ENCODE measurements at places on chromosomes 7 and 10. TPM values are rescaled to one million over a fixed set of nuclear protein-coding genes. Genes with fewer than 3 reads are reported as not detected.

The SMKR1 gene
- total RNA-seq, result 1.7 TPM

The SFRP5 gene
- total RNA-seq, result 81.0 TPM

The SPDYE2B gene
- total RNA-seq, result not detected

The RASSF4 gene
- 21.2 TPM for total RNA-seq

DNA sequence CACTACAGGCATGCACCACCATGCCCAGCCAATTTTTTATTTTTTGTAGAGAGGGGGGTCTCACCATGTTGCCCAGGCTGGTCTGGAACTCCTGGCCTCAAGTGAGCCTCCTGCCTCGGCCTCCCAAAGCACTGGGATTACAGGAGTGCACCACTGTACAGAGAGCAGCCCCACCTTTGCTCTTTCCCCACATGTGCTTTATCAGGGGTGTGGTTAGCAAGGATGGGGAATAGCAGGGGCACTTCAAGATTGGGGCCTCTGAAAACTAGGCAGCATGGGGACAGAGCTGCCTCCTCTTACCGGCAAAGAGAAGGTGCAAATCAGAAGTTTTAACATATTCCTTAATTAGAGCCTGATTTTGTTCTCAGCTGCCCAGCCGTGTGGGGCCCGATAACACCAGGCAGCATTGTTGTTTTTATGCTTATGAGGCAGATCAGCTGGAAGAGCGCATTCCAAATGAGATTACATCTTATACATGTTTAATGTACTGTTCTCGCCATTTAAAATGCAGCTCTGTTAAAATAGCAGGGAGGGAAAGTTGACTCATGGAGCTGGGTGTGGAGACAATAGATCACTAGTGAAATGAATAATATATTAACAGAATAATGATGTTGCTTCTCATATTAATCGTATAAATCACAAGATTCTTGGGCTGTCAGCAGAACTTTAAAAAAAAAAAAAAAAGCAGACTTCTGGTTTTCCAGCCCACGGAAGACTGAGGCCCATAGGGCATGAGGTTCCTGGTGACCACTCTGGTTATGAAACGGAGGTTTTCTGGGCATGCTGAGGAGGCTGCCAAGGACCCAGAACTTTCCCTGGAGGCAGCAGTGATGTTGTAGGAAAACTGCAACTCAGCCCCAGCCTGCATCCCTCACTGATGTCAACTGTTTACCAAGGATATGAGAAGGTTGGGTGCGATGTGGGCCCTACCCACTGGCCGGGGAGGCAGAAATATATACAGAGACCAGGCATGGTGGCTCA lies 62.5 kb downstream of the TMEM130 start:
- DNase-seq, result no peak

GRCh38 chr10:89240519-89240918 lies 11.1 kb downstream of the LIPA start:
- DNase-seq, result no peak

DNA sequence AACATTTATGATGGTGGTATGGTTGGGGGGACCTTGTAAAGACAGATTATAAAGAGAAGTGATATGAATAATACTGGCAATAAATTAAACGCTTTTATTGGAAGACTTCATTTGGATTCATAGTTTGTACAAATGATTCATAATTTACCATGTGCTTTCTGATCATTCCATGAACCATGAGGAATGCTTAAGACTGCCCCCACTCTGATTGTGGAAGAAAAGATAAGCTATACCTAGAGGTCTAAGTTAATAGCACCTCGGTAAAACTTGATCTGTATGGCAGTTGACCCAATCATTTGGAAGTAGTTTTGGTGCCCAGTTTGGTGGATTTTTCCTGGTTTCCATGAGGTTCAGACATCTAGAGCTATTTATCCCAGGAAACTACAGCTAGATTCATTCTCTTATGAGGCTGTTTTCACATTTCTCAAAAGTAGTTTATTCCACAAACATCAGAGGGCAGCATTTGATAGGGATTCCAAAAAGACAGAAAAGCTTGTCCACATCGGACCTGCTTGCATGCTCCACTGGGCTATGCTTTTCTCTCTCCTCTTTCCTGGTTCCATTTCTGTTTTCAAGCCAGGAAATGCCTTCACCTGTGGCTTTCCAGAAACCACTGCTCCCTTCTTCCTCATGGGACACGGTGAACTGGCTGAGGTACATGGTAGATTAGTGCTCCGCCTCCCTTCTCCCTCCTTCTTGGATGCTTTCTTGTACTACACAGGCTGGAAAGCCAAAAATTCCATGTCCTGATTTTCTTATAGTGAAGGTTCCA lies 29.2 kb downstream of the TFAM start:
- DNase-seq, result no peak

- no peak for DNase-seq
Observed at GRCh38 chr7:22120391-22121053, 174.8 kb upstream of the CDCA7L start.

DNA sequence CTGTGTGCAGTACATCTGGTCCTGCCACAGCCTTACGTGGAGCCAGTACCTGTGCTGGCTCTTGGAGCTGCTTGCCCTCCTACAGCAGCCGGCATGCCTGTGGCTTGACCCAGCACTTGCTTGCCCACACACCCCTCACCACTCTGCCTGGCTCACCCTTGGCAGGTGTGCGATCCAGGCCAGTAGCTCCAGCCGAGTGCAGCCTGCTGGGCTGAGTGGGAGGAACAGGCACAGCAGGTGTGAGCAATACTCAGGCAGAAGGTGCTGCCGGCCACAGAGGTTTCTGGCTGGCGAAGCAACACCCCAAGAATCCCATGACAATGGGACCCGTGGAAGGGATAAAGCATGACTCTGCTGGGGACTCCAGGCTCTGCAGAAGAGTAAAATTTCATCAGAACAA lies 173.5 kb upstream of the ADCY1 start:
- DNase-seq, result no peak

The MYO1G gene
- 0.67 TPM for total RNA-seq

The OIT3 gene
- 1.1 TPM for total RNA-seq

DNA sequence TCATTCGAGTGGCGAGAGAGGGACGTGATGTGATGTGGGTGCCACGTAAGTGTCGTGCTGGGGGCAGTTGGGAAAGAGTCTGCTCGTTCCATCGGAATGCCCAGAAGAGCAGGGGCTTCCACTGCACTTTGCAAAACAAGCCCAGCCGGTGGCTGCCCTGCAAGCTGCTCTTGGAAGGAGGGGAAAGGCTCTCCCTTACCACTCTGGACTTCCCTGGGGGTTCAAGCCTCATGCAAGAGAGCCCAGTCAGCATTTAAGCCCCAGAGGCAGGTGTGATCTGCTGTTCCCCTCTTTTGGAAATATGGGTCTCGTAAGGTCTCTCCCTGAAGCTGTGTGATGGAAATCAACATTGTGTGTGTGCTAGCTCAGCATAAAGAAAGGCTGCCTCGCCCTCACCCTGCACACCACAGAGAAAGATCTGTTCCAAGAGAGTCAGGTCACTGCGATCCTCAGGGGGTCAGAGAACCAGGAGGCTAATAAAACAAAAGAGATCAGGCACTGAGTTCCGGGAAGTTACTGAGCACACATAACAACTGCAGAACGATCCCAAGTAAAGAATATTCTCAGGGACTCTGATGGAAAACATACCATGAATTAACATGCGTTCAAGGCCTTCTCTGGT lies 212.5 kb downstream of the ADAM12 start:
- no peak for DNase-seq

DNA sequence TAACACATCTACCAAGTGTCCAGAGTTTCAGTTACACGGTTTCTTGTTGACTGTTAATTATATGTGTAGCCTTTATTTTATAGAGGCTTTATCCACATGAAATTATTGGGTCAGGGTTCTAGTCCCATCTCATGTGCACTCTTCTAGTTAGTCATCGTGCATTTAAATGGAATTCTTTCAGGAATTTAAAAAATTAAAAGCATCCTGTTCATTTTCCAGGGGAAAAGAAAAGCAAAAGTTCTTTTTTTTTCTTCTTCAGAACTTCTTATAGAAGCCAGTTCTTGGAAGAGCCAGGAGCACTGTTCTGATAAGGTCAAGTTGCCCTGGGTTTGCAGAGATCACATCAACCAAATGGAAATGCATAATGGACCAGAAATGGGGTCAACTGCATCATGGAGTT lies 324.7 kb downstream of the INHBA start:
- DNase-seq, result no peak

The TFPI2 gene
- 2.6 TPM for total RNA-seq

DNA sequence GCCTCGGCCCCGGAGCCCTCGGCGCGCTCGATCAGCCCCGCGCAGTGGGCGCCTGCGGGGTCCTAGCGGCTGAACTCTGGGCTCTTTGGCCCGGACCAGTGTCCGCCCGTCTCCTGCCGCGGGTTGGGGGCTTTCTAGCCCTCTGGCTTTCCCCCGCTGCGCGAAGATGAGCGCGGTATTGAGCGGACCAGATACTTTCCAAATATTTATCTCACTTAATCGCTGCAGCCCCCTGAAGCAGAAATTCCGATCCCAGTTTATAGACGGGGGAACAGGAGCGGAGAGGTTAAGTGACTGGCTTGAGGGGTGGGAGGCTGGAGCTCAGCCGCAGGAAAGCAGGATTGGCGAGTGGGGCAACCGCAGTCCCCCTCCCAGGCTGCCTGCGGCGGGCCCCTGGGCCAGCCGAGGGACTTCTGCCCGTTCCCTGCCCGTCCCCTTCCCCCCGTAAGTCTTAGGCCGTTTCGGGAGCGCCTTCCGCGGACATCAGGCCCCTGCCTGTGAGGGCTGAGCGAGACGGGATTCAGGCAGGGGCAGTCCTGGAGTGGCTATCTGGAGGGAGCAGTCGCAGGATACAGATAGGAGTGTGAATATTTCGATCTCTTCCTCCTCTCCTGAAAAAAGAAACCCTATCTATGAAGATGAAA lies 565 bp downstream of the STRIP2 start:
- peak; percentile 19 for DNase-seq

DNA sequence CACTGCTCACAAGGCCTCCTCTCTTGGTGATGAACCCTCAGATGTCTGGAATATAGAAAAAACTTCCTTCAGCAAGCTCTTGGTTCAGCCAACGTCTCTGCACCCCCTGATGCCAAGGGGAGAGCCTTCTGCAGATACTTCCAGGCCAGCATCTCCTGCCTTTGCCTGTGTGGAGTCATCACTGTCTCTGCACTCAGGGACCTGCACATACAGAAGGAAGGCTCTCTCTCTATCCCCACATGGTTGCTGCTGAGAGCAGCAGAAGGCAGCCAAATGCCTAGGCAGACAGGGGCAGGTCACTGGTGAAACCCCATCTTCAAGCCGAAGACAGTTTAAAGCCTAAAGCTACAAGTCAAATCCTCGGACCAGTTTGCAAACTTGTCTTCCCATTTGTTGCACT lies 137.6 kb downstream of the WDR11 start:
- DNase-seq, result no peak

DNA sequence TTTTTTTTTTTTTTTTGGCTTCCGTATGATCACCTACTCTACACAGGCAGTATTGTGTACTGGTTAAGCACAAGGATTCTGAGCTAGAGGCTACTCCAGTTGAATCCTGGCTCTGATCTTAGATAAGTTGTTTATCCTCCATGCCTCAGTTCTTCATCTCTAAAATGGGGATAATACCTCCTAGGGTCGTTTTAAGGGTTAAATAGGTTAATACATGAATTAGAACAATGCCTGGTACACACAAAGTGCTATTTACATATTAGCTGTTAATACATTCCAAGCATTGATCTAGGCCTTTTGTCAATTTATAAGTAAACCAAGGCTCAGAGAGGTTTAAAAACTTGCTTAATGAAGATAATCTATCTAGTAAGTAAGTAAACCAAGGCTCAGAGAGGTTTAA lies 59.0 kb downstream of the ST7 start:
- DNase-seq, result no peak

- DNase-seq, result no peak
Observed at GRCh38 chr7:81014266-81014665, 95.4 kb upstream of the SEMA3C start.

GRCh38 chr10:34161777-34162370 lies 653.2 kb downstream of the PARD3 start:
- DNase-seq, result no peak

- DNase-seq, result no peak
Observed at GRCh38 chr10:86449926-86450558, 71.5 kb downstream of the WAPL start.

DNA sequence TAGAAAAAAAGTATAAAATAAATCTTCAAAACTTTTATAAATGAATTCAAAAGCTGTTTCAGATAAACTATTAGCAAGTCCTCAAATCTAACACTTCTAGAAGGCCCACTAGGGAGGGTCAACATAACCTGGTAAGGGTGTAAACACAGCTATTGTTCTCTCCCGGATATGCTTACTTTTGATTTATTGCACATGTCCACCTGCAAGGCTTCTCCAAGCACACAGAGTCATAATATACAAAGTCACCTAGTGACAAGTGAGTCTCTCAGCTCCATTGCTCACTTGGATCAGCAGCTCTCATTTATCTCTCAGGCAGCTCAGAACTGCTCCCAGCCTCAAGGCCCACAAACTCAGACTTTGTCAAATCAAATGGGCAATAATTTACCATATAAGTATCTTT lies 44.0 kb upstream of the COL1A2 start:
- DNase-seq, result no peak

The GIMAP4 gene
- not detected for total RNA-seq

DNA sequence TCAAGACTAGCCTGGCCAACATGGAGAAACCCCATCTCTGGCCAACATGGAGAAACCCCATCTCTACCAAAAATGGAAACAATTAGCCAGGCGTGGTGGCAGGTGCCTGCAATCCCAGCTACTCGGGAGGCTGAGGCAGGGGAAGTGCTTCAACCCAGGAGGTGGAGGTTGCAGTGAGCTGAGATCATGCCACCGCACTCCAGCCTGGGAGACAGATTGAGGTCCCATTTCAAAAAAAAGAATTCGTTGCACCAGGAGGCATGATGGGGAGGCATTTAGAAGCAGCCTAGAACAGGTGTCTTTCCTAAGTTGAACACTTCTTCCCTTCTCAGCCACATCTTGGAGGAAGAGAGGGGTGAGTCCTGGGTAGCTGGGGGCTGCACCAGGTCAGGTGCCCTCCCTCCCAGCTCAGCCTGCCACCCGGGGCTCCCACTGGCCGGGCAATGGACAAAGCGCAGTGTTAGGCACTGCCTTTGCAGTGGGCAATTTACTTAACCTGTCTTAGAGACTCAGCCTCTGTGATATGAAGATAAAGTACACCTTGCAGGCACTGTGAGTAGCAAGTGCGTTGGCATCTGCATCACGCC lies 726.8 kb downstream of the PARD3 start:
- DNase-seq, result no peak

The DNA2 gene
- 33.3 TPM for total RNA-seq

The SPDYE9 gene
- total RNA-seq, result not detected

The FOXI2 gene
- total RNA-seq, result 1.7 TPM

The TMEM140 gene
- total RNA-seq, result not detected

DNA sequence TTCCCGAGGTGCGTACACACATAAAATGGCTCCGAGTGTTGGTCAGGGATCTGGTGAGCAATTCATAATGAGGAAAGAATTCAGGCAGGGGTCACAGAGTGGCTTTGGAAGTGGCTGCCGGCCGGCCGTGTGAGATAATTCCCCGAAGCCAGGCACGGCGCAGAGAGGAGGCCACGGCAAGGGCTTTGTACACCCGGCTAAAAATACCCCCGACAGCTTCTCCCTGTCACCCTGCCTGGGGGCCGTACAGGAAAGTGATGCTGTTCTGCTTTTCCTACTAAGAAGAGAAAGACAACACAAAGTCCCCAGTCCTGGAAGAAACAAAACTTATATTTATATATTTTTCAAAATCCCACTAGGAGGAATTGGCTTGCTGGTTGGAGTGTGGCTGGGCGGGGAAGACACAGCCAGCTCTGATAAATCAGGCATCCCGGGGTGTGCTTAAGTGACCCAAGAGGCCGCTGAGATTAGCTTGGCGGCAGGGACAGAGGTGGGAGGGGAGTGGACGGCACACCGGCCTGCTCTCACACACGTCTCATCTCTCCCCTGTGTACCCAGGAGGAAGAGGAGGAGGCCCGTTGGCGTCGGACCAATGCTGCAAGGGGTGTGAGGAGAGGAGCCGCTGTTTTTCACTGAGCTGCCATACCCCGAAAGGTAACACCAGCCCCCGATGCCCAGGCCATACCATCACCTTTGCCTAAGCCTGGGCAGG lies 70.5 kb downstream of the ZMIZ1 start:
- no peak for DNase-seq
